MM.1S (cell line): ENCODE measurements at places on chromosomes 11 and 22.

DNA sequence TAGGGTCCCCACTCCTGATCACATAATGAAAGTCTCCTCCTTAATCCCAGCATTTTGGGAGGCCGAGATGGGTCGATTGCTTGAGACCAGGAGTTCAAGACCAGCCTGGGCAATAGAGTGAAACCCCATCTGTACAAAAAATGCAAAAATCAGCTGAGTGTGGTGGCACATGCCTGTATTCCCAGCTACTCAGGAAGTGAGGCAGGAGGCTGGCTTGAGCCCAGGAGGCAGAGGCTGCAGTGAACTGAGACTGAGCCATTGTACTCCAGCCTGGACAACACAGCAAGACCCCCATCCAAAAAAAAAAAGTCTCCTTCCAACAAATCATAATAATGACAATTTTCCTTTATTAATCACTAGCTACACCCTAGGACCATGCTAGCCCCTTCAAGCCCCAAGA lies 15.1 kb downstream of the ZMAT5 start:
- no peak overlapping the region for H3K27ac ChIP-seq
- H3K4me1 ChIP-seq: peaks cover 17% of the 10 kb centered on the region
- no peak overlapping the region for H3K4me3 ChIP-seq
- no peaks in the 10 kb centered on the region for H3K27me3 ChIP-seq
- no peaks in the 10 kb centered on the region for H3K36me3 ChIP-seq
- no peak for DNase-seq

GRCh38 chr11:859394-860131 lies 16.9 kb downstream of the TSPAN4 start:
- no peaks in the 10 kb centered on the region for H3K36me3 ChIP-seq
- H3K4me1 ChIP-seq: no peaks in the 10 kb centered on the region
- no peak overlapping the region for H3K27ac ChIP-seq
- peaks cover 69% of the 10 kb centered on the region for H3K27me3 ChIP-seq
- no peak overlapping the region for H3K4me3 ChIP-seq

- no peaks in the 10 kb centered on the region for H3K27me3 ChIP-seq
- H3K4me1 ChIP-seq: peaks cover 28% of the 10 kb centered on the region
- no peak overlapping the region for H3K4me3 ChIP-seq
- no peak for DNase-seq
Observed at GRCh38 chr11:107570015-107570414, 4.5 kb upstream of the ALKBH8 start.

DNA sequence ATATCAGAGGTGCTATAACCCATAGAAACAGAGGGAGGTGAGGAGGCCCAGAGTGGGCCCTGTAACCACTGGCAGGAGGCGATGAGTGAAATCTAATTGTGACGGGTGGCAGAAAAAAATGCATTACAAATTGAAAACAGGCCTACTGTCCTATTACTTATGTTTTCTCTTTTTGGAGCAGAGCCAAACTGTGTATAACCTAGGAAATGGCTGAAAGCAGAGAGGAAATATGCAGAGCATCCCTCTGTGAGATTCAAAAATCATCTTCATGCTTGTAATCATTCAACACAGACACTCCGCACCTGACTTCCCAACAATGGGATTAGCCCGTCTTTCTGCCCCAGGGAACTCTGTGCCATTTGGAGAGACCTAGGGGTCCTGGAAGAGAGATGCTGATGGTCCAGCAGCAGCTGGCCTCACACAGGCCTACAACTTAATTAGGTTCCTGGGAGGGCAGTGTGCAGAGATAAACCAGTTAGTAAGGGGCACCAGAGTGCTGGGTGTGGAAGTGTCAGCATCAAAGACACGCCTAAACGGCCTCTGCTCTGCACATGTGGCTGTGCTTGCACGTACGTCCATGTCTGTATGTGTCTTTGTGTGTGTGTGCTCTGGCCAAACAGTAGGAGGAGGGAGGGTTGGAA lies 41.8 kb downstream of the MAP6 start:
- no peak for DNase-seq
- no peaks in the 10 kb centered on the region for H3K36me3 ChIP-seq
- H3K27me3 ChIP-seq: no peaks in the 10 kb centered on the region
- no peak overlapping the region for H3K4me3 ChIP-seq
- H3K4me1 ChIP-seq: no peaks in the 10 kb centered on the region

DNA sequence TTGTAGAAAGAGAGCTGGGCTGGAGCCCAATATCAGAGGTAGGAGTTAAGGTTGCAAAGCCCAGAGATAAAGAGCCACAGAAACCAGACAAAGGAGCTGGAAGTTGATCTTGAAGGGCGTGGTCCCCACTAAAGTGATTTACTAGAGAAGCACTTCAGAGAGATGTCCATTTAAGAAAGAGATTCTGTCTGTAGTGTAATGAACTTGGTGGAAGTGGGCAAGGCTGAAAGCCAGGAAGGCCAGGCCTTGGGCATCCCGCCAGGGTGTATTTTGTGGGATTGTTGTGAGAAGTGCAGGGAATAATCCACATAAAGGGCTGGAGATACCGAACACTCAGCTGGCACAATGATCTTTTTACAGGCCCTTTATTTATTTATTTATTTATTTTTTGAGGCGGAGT lies 1398.8 kb downstream of the TBC1D22A start:
- no peak for DNase-seq
- H3K4me1 ChIP-seq: no peaks in the 10 kb centered on the region
- H3K36me3 ChIP-seq: no peaks in the 10 kb centered on the region

DNA sequence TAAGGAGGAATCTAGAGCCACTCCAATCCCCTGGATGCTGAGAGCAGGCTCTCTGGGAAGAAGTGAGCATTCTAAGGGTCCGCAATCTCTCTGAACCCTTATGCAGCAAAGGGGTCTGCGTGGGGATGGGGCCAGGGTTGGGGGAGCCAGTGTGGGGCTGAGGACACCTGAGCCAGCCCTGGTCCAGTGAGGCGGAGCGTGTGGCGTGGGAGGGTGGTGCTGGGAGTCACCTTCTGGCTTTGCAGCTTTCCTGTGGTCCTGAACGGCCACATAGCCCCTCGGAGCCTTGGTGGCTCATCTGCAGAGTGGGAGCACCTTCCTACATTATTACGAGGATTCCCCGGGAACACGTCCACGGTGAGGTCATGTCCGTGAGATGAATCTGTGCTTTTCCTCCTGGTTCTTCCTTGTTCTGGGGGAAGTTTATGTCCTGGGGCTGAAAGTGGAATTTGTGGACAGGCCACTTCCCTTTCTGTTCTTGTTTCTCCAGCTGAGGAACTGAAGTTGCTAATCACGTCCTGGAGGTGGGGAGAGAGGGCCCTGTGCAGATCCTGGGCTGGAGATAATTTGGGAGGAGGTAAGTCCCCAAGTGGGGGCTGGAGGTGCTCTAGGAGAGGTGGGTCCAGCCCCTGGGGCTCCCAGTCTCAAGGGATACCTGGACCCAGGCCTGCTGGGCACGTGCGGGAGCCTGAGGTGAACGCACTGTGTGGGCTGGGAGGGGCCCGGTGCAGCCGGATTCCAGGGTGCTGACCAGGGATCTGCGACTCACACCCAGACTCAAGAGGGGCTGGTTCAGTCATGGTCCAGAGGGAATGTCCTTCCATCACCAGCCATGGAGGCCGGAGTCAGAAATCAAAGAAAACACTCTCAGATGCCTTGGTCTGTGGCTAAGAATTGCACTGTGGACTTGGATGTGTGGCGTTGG lies 6.1 kb downstream of the MRGPRE start:
- no peaks in the 10 kb centered on the region for H3K36me3 ChIP-seq
- H3K27me3 ChIP-seq: no peaks in the 10 kb centered on the region; the same call in 1 of the 2 replicates
- no peak overlapping the region for H3K27ac ChIP-seq
- H3K4me3 ChIP-seq: no peak overlapping the region
- no peak for DNase-seq

- H3K4me1 ChIP-seq: no peaks in the 10 kb centered on the region
- no peak overlapping the region for H3K4me3 ChIP-seq
- DNase-seq: no peak
- H3K36me3 ChIP-seq: no peaks in the 10 kb centered on the region
- H3K27ac ChIP-seq: no peak overlapping the region
- H3K27me3 ChIP-seq: no peaks in the 10 kb centered on the region
Observed at GRCh38 chr11:128232588-128232987, 354.8 kb downstream of the ETS1 start.

GRCh38 chr11:43736502-43737200 lies 56.1 kb downstream of the HSD17B12 start:
- DNase-seq: no peak
- H3K27me3 ChIP-seq: no peaks in the 10 kb centered on the region
- peaks cover 3% of the 10 kb centered on the region; the same call in 1 of the 2 replicates for H3K36me3 ChIP-seq
- H3K27ac ChIP-seq: no peak overlapping the region
- no peak overlapping the region for H3K4me3 ChIP-seq
- peaks cover 35% of the 10 kb centered on the region for H3K4me1 ChIP-seq

DNA sequence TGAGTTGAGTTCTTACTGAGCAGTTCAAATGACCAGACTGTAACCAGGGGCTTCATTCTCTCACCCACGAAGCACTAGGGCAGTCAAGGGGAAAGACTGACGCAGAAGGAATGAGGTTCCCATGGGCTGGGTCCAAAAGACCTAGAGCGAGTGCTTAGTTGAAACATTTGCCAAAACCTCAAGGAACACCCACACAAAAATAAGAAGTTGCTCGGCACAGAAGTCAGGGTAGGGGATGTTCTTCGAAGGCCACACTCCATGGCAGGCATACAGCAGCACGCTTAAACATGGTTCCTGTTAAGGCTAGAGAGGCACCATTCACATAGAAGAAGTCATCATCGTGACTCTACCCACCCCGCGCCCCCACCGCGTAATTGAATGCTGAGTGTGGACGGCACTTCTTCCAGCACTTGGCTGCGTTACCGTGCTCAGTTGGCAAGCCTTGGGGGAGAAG lies 52.9 kb downstream of the TIMP3 start:
- no peaks in the 10 kb centered on the region for H3K36me3 ChIP-seq
- H3K4me3 ChIP-seq: no peak overlapping the region
- H3K4me1 ChIP-seq: no peaks in the 10 kb centered on the region
- H3K27me3 ChIP-seq: no peaks in the 10 kb centered on the region
- H3K27ac ChIP-seq: no peak overlapping the region
- DNase-seq: no peak

- no peaks in the 10 kb centered on the region for H3K36me3 ChIP-seq
- DNase-seq: no peak
Observed at GRCh38 chr11:33321422-33321821, 64.2 kb downstream of the HIPK3 start.

GRCh38 chr11:36211761-36212430 lies 77.3 kb downstream of the COMMD9 start:
- no peak overlapping the region for H3K27ac ChIP-seq
- no peaks in the 10 kb centered on the region for H3K36me3 ChIP-seq
- H3K27me3 ChIP-seq: no peaks in the 10 kb centered on the region

DNA sequence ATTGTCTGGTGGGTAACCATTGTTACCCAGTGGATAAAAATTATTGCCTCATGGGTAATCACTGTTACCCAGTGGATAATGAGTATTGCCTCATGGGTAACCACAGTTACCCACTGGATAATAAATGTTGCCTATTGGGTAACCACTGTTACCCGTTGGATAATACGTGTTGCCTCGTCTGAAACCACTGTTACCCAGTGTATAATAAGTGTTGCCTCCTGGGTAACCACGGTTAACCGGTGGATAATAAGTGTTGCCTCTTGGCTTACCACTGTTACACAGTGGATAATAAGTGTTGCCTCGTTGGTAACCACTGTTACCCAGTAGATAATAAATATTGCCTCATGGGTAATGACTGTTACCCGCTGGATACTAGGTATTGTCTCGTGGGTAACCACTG lies 20.9 kb upstream of the NXPE4 start:
- H3K36me3 ChIP-seq: no peaks in the 10 kb centered on the region
- H3K4me3 ChIP-seq: no peak overlapping the region
- DNase-seq: no peak
- no peaks in the 10 kb centered on the region for H3K4me1 ChIP-seq
- no peaks in the 10 kb centered on the region for H3K27me3 ChIP-seq

DNA sequence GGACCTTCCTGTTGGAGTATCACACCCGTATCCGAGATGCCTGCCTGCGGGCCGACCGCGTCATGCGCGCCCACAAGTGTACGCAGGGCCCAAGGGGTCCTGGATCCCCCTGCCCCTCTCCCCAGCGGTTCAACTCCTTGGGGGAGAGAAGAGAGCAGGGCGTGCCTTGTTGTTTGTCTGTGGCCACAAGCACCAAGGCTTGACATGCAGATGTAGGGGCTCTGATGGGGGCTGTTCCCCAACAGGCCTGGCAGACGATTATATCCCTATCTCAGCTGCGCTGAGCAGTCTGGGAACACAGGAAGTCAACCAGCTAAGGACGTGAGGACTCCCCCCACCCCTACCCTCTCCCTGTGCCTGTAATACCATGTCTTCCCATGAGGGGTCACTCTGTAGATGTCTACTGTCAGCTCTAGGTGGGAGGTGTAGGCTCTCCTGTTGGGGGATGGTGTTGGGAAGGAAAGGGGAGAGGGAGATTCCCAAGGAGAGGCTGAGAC lies 6.8 kb downstream of the CFL1 start:
- H3K27ac ChIP-seq: no peak overlapping the region
- no peak overlapping the region for H3K4me3 ChIP-seq
- H3K4me1 ChIP-seq: 0 out of 2 replicates have a peak, but pooled peaks cover 3% of the 10 kb centered on the region
- H3K27me3 ChIP-seq: no peaks in the 10 kb centered on the region
- DNase-seq: no peak
- peaks cover 24% of the 10 kb centered on the region for H3K36me3 ChIP-seq

DNA sequence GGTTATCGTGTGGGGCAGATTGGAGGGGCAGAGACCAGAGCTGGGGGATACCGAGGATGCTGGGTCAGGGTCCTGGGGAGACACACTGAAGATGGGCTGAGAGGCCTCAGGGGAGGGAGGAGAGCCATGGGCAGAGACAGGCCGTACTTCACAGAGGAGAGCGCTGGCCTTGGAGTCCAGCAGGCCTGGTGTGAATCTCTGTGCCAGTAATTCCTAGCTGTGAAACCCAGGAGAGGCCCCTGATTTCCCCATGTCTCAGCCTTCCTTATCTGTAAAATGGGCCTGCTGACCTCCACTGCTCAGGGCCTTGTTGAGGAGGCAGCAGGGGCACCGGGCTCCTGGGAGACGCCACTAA lies 23.4 kb downstream of the CACNA1I start:
- no peak for DNase-seq
- no peak overlapping the region for H3K4me3 ChIP-seq
- H3K27ac ChIP-seq: no peak overlapping the region
- H3K27me3 ChIP-seq: peaks cover 53% of the 10 kb centered on the region
- H3K36me3 ChIP-seq: no peaks in the 10 kb centered on the region
- H3K4me1 ChIP-seq: peaks cover 3% of the 10 kb centered on the region; the same call in 1 of the 2 replicates

GRCh38 chr22:27651486-27651885 lies 150.1 kb downstream of the MN1 start:
- H3K27me3 ChIP-seq: peaks cover 26% of the 10 kb centered on the region
- no peaks in the 10 kb centered on the region for H3K36me3 ChIP-seq
- H3K27ac ChIP-seq: no peak overlapping the region

GRCh38 chr11:26958702-26959049 lies 35.2 kb upstream of the FIBIN start:
- peak overlapping the region; percentile 22; the same call in 1 of the 2 replicates for H3K27ac ChIP-seq
- H3K4me1 ChIP-seq: peaks cover 16% of the 10 kb centered on the region
- H3K27me3 ChIP-seq: no peaks in the 10 kb centered on the region
- DNase-seq: peak; percentile 77
- H3K36me3 ChIP-seq: no peaks in the 10 kb centered on the region
